ENCODE measurements at places on chromosomes 6 and 20.

- H3K36me3 ChIP-seq: no peaks in the 10 kb centered on the region
- no peak for DNase-seq
- no peak overlapping the region for H3K4me3 ChIP-seq
- H3K27ac ChIP-seq: no peak overlapping the region
Observed at GRCh38 chr6:134315974-134316441, 1.9 kb downstream of the SGK1 start.

- no peak overlapping the region for H3K4me3 ChIP-seq
- no peak for DNase-seq
- H3K4me1 ChIP-seq: no peaks in the 10 kb centered on the region
- H3K27me3 ChIP-seq: no peaks in the 10 kb centered on the region
Observed at GRCh38 chr6:80439721-80440470, 333.4 kb downstream of the BCKDHB start.

DNA sequence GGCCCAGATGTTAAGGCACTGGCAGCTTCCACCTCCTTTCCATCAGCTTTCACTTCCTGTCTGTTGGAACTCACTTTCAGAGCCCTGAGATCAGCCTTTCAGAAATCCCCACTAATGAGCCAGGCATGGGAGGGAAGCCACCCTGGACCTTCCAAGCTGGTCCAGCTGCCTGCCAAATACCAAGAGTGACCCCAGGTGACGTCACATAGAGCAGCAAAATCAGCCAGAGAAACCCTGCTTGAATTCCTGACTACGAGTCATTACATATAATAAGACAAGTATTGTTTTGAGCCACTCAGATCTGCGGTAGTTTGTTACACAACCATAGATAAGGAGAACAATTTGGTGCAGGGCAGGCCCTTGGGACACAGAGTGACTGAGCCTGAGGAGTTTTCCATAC lies 556.0 kb upstream of the JAG1 start:
- H3K4me3 ChIP-seq: no peak overlapping the region
- DNase-seq: no peak

GRCh38 chr6:129646642-129647041 lies 63.3 kb downstream of the ARHGAP18 start:
- H3K4me3 ChIP-seq: no peak overlapping the region
- no peaks in the 10 kb centered on the region for H3K36me3 ChIP-seq
- no peak overlapping the region for H3K27ac ChIP-seq
- no peak for DNase-seq

GRCh38 chr20:1263853-1264252 lies 2.2 kb upstream of the SNPH start:
- H3K27me3 ChIP-seq: peaks cover 10% of the 10 kb centered on the region
- no peaks in the 10 kb centered on the region for H3K36me3 ChIP-seq
- no peak for DNase-seq
- H3K4me1 ChIP-seq: peaks cover 13% of the 10 kb centered on the region

- H3K4me3 ChIP-seq: no peak overlapping the region
- DNase-seq: no peak
- H3K27me3 ChIP-seq: peaks cover 21% of the 10 kb centered on the region
- no peaks in the 10 kb centered on the region for H3K36me3 ChIP-seq
- H3K27ac ChIP-seq: no peak overlapping the region
Observed at GRCh38 chr6:35218021-35218420, 4.3 kb downstream of the SCUBE3 start.

GRCh38 chr6:143564484-143565017 lies 53.0 kb upstream of the FUCA2 start:
- no peaks in the 10 kb centered on the region for H3K27me3 ChIP-seq
- no peak for DNase-seq
- H3K4me3 ChIP-seq: no peak overlapping the region
- no peak overlapping the region for H3K27ac ChIP-seq

DNA sequence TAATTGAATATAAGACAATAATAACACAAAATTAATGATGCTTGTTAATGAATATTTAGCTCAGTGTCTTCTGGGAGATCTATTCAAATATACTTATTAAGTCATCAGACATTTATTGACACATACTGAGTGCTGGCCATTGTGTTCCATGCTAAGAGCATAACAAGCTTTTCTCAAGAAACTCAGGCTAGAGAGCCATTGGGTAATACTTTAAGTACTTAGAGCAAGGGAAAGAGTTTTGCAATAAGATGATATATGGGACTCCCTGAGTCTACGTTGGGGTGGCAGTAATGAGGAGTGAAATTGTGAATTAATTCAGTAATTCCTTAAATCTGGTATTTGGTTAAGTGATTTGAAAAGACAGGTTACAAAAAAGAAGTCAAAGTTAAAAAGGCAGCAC lies 11.1 kb downstream of the TMEM200A start:
- peaks cover 6% of the 10 kb centered on the region for H3K4me1 ChIP-seq
- H3K4me3 ChIP-seq: no peak overlapping the region

- no peak overlapping the region for H3K4me3 ChIP-seq
- H3K27me3 ChIP-seq: no peaks in the 10 kb centered on the region
- no peak overlapping the region for H3K27ac ChIP-seq
- no peak for DNase-seq
- peaks cover 14% of the 10 kb centered on the region for H3K36me3 ChIP-seq
Observed at GRCh38 chr6:149627672-149628071, 20.8 kb downstream of the KATNA1 start.

GRCh38 chr20:42650191-42650746 lies 539.4 kb downstream of the PTPRT start:
- no peak overlapping the region for H3K27ac ChIP-seq
- H3K27me3 ChIP-seq: no peaks in the 10 kb centered on the region
- no peak overlapping the region for H3K4me3 ChIP-seq
- no peaks in the 10 kb centered on the region for H3K4me1 ChIP-seq

DNA sequence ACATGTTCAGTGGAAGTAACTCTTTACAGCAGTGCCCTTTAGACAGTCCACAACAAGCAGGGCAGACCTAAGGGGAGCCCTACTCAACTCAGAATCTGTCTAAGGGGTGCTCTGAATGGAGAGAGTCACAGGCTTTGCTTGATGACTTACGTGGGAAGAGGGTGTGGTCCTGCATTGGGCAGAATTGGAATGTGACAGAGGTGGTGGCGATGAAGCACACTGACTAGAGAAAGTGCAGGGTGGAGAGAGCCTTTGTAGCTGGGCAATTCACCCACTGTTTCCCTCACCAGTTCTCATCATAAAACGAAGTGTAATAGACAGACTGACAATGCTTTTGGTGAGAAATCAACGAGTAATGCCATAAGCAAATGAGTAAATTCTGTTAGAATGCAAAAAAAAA lies 11.2 kb downstream of the TP53INP2 start:
- DNase-seq: no peak
- H3K27me3 ChIP-seq: peaks cover 3% of the 10 kb centered on the region
- no peak overlapping the region for H3K4me3 ChIP-seq
- H3K36me3 ChIP-seq: peaks cover 13% of the 10 kb centered on the region

DNA sequence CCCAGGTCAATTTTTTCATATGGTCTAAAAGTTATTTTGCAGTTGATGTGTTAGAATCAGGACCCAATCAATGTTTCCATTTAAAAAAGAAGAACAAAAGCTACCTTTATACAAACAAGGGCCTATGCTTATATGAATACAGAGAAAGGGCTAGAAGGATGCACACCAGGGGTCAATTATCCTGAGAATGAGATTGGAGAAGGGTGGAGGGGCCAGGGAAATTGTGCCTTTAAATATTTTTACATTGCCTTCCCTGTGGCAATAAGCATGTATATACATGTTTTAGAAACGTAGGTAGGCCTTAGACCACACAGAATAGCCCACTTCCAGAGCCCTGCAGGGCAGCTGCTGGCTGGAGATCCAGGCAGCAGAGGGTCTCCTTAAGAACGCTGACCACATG lies 12.7 kb downstream of the EXOC2 start:
- no peak overlapping the region for H3K4me3 ChIP-seq
- H3K4me1 ChIP-seq: peaks cover 9% of the 10 kb centered on the region
- H3K27me3 ChIP-seq: no peaks in the 10 kb centered on the region
- no peak overlapping the region for H3K27ac ChIP-seq
- DNase-seq: no peak

DNA sequence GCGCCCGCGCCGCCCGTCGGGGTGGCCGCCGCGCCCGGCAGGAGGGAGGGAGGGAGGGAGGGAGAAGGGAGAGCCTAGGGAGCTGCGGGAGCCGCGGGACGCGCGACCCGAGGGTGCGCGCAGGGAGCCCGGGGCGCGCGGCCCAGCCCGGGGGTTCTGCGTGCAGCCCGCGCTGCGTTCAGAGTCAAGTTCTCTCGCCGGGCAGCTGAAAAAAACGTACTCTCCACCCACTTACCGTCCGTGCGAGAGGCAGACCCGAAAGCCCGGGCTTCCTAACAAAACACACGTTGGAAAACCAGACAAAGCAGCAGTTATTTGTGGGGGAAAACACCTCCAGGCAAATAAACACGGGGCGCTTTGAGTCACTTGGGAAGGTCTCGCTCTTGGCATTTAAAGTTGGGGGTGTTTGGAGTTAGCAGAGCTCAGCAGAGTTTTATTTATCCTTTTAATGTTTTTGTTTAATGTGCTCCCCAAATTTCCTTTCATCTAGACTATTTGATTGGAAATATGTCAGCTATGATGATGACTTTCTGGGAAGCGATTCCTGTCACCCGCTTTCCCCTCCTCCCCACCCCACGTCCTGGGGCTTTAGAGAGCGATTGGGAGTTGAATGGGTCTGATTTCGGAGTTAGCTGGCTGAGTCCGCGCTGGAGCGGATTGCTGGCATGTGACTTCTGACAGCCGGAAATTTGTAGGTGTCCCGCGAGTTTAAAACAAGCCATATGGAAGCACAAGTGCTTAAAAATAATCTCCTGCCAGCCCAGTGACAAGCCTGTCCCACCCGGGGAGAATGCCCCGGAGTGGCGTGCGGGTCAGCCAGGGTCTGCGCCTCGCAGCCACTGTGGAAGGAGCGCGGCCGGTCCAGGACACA lies 1.1 kb downstream of the ESR1 start:
- no peak overlapping the region for H3K27ac ChIP-seq
- H3K36me3 ChIP-seq: no peaks in the 10 kb centered on the region
- H3K4me3 ChIP-seq: no peak overlapping the region
- no peak for DNase-seq

- no peaks in the 10 kb centered on the region for H3K4me1 ChIP-seq
- no peak for DNase-seq
- no peak overlapping the region for H3K27ac ChIP-seq
- no peaks in the 10 kb centered on the region for H3K36me3 ChIP-seq
- no peak overlapping the region for H3K4me3 ChIP-seq
Observed at GRCh38 chr6:3517350-3517749, 60.5 kb upstream of the SLC22A23 start.

DNA sequence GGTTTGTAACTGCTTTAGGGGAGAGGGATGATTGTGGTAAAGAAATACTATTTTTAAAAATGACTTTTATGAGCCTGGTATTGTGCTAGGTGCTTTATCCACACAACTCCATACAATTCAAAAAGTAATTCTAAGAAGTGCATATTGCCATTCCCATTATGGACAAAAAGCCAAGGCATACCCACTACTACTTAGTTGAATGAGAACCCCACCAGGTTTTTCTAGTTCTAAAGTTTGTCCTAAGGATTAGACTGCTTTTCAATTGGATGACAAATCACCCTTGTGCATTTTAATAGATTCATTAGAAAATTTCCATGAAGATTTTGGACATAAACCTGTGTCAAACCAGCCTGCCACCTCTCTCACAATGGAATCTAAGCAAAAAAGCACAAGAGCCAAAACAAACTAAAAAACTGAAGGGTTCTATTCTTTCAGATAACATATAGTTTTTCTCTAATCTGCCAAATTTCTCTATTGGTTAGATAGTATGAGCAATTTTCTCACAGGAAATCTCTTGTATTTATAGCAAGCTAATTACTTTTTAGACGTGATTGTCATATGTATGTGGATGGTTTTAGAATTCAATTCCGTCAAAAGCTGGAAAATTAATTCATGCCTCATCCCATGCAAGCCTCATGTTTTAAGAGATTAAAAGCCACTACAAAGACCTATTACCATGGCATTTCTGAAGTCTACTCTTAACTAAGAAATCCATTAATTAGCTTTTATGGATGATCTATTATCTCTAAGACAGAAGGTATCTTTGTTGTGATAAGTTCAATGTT lies 325.5 kb downstream of the RNGTT start:
- H3K4me3 ChIP-seq: no peak overlapping the region
- H3K4me1 ChIP-seq: no peaks in the 10 kb centered on the region
- no peak for DNase-seq
- H3K36me3 ChIP-seq: no peaks in the 10 kb centered on the region
- no peaks in the 10 kb centered on the region for H3K27me3 ChIP-seq
- no peak overlapping the region for H3K27ac ChIP-seq

GRCh38 chr6:105805501-105806023 lies 280.6 kb upstream of the PRDM1 start:
- H3K27ac ChIP-seq: no peak overlapping the region
- DNase-seq: no peak
- no peaks in the 10 kb centered on the region for H3K36me3 ChIP-seq
- no peaks in the 10 kb centered on the region for H3K27me3 ChIP-seq
- no peak overlapping the region for H3K4me3 ChIP-seq
- peaks cover 9% of the 10 kb centered on the region for H3K4me1 ChIP-seq

DNA sequence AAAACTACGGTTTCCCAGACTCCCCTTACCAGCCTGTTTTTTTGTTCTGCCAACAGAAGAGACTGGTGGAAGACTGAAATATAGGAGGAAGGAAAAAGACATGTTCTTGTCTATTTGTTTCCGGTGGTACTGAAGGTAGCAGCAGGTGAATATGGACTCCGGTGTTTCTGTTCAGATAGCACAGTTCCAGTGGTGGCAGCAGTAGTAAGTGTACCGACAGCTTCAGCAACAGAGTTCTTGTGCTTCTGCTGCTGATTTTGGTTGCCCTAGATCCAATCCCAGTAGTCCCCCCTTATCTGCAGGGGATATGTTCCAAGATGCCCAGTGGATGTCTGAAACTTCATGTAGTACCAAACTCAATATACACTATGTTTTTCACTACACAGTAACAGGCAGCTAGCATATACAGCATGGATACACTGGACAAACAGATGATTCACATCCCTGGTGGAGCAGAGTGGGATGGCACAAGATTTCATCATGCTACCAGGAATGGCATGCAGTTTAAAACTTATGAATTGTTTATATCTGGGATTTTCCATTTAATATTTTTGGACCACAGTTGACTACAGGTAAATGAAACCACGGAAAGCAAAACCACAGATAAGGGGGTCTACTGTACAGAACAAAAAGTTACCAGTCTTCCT lies 301.8 kb downstream of the BTBD9 start:
- H3K27me3 ChIP-seq: no peaks in the 10 kb centered on the region
- DNase-seq: no peak
- no peak overlapping the region for H3K27ac ChIP-seq
- no peaks in the 10 kb centered on the region for H3K4me1 ChIP-seq
- no peak overlapping the region for H3K4me3 ChIP-seq

GRCh38 chr6:42498473-42499128 lies 46.9 kb upstream of the TRERF1 start:
- peaks cover 2% of the 10 kb centered on the region for H3K27me3 ChIP-seq
- no peak for DNase-seq
- no peaks in the 10 kb centered on the region for H3K36me3 ChIP-seq
- no peak overlapping the region for H3K27ac ChIP-seq

Measured in natural killer cell (primary cell).